ENCODE measurements at places on chromosomes 4 and X.

DNA sequence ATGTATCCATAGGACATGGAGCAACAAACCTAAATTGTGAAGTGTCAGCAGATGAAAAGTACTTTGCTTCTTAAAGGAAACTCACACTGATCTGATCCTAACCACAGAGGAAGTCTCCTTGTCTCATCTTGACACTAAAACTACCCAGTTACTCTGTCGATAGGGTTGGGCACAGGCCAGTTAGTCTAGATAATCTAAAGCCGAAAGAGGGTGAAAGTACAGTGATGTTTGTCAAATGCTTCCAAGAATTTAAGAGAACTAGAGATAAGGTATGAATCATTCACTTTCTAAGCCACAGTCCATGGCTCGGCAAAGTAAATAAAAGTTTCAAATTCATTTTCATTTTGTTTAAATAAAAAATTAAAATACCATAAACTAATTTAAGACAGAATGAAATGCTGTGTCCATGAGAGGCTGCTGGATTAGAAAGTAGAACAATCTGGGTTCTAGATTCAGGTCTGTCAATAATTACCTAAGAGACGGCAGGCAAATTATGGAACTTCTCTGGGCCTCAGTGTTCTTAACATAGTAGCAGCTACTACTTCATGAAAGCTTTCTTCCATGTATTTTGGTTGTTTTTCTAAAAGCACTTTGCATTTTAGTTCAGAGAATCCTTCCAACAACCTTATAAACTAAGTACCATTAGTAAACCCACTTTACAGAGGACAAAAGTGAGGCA, 176.7 kb downstream of the LDB2 start:
- DNase-seq, result peak; percentile 32
- no peaks in the 10 kb centered on the region for H3K27me3 ChIP-seq
- no peaks in the 10 kb centered on the region for H3K36me3 ChIP-seq
- H3K4me3 ChIP-seq, result no peak overlapping the region
- H3K27ac ChIP-seq, result peak overlapping the region; percentile 37

- no peaks in the 10 kb centered on the region for H3K27me3 ChIP-seq
- no peaks in the 10 kb centered on the region for H3K4me1 ChIP-seq
- no peak for DNase-seq
- H3K36me3 ChIP-seq, result no peaks in the 10 kb centered on the region
- H3K4me3 ChIP-seq, result no peak overlapping the region
Observed at GRCh38 chr4:152138451-152138850, 377.6 kb upstream of the GATB start.

- H3K27ac ChIP-seq, result no peak overlapping the region
- no peak overlapping the region for H3K4me3 ChIP-seq
- DNase-seq, result no peak
Observed at GRCh38 chr4:64518600-64518999, 109.3 kb upstream of the TECRL start.

GRCh38 chr4:80452768-80453167, 117.2 kb downstream of the CFAP299 start:
- no peaks in the 10 kb centered on the region for H3K27me3 ChIP-seq
- no peak overlapping the region for H3K4me3 ChIP-seq
- DNase-seq, result no peak
- no peaks in the 10 kb centered on the region for H3K4me1 ChIP-seq

DNA sequence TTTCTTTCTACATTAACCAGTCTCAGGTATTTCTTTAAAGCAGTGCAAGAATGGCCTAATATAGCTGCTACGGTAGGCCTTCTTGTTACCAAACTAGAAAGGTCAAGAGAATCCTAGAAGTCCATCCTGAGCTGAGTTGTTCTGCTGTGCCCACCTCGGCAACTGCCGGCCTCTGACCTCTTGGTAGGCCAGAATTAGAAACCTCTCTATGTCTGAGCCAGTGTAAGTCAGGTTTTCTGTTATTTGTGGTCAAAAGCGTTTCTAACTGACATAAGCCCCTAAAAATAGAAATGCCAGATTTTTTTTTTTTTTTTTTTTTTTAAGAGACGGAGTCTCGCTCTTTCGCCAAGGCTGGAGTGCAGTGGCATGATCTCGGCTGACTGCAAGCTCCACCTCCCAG, 43.1 kb downstream of the SOWAHB start:
- no peaks in the 10 kb centered on the region for H3K36me3 ChIP-seq
- H3K4me1 ChIP-seq, result peaks cover 10% of the 10 kb centered on the region
- H3K27ac ChIP-seq, result no peak overlapping the region
- no peak overlapping the region for H3K4me3 ChIP-seq
